Thoracic aorta (tissue), 2 donors: ENCODE measurements at places on chromosomes 2 and 18.

- no peak for DNase-seq
Observed at GRCh38 chr2:105712981-105713596, 31.6 kb upstream of the NCK2 start.

- DNase-seq: no peak
Observed at GRCh38 chr18:74081966-74082741, 65.5 kb downstream of the FBXO15 start.

- DNase-seq: no peak
Observed at GRCh38 chr2:28063492-28063962, 173.0 kb downstream of the BABAM2 start.

DNA sequence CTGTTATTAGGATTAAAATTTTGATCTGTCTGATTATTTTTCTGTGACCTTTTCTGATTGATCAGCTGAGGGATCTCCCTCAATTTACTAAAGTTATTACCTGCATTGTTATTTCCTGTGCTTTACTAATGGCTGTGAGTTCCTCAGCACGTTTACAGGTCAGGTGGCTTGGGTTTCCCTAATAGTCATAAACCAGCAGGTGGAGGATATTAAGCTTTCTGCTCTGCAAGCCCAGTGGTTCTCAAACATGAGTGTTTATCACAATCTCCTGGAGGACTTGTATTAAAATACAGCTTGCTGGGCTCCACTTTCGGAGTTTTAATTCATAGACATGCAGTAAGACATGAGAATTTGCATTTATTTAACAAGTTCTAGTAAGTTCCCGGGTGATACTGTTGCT lies 22.4 kb upstream of the UGP2 start:
- no peak for DNase-seq

- DNase-seq: no peak
Observed at GRCh38 chr2:189880832-189881492, 96.7 kb downstream of the PMS1 start.

DNA sequence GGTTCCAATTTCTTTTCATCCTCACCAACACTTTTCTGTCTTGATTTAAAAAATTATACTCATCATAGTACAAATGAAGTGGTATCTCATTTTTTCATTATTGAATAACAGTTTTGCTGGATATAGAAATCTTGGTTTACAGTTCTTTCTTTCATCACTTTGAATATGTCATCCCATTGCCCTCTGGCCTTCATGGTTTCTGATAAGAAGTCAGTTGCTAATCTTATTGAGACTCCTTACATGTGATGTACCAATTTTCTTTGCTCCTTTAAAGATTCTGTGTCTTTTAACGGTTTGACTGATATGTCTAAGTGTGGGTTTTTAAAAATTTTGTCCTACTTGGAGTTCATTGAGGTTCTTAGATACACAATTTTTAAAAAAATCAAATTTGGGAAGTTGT lies 35.0 kb downstream of the SLC3A1 start:
- no peak for DNase-seq

DNA sequence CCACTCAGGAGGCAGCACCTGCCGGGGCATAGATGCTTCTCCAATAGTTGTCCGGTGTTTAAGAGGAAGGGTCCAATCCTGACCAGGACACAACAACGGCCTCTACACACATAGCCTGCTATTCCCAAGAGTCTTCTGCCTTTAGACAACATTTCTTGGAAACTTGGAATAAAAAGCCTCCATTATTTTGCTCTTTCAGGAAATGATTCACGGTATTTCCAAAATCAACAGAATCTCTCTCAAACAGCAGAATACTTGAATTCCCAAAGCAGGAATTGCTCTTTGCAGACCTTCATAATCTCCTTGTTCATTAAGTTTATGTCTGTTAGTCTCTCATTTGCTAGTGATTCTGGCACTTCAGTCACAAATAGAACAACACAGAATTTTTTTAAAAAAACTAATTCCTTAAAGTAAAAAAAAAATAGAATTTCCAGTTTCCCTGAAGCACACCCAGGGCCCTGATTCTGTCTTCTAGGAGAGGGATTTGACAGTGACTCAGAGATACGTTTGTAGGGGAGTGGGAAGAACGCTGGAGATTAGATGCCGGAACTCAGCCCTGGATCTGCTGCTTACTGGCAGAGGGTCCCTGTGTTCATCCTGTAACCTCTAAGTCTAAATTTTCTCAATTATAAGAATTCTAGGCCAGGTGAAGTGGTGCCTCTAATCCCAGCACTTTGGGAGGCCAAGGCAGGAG lies 74.7 kb downstream of the NAB1 start:
- DNase-seq: no peak

DNA sequence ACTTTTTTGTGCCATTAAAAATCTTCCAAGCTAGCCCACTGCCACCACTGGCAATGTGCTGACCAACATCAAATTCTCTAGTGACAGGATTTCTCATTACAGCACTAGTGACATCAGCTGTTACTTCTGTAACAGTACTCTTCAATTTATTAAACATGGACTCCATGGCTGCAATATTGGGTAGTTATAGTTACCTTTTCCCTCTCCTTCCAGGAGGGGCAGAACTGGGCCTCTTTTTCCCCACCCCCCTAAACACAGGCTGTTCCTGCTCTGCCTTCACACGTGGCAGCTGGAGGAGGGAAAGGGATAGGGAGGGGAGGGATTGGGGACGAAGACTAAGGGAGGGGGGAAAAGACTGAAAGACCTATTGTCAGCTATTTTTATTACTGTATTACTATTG lies 38.1 kb downstream of the TRAK2 start:
- no peak for DNase-seq

DNA sequence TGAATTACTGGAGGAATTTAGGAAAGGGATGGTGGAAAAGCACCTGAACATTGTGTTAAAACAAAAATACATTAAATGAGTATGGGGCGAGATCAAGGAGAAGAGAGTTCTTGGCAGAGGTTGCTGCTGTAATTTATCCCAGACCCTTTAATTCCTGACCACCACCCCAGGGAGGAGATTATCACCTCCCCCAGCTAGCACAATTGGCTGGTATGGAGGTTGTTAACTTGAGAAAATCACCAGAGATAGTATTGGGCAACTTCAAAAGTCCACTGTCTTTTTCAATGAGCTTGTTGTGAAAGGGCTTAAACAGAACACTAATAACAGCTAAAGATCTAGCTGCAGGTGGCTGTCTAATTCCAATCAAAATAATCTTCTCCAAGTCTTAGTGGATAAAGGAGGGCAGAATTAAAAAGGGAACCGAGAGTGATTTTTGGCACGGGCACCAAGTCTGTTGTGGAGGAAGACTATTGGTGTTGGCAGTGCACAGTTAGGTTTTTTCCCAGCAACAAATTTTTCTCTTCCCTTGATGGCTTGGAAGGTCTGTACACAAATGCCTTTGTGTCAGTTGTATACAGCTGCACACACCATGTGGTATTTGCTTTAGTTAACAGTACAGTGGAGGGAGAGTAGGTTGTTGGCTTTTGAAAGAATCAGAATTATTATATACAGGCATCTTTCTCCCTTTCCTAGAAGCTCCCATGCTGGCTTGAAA lies 289.5 kb downstream of the SLC4A3 start:
- no peak for DNase-seq

DNA sequence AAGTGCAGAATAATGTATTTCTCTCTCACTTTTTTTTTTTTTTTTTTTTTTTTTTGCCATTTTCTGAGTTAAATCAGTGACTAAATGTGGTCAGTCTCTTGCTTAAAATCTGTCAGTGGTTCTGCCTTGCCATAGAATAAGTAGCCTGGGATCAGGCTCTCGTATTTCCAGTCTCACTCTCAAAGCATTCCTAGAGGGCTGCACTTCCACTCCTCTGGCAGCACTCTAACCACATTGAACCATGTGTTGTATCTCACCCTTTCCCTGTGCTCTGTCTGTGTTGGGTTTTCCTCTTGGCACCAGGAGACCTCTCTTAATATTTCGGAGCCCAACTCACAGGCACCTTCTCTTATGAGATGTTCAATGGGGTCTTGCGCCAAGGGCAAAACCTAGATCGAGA lies 304.4 kb downstream of the CTNNA2 start:
- DNase-seq: no peak

DNA sequence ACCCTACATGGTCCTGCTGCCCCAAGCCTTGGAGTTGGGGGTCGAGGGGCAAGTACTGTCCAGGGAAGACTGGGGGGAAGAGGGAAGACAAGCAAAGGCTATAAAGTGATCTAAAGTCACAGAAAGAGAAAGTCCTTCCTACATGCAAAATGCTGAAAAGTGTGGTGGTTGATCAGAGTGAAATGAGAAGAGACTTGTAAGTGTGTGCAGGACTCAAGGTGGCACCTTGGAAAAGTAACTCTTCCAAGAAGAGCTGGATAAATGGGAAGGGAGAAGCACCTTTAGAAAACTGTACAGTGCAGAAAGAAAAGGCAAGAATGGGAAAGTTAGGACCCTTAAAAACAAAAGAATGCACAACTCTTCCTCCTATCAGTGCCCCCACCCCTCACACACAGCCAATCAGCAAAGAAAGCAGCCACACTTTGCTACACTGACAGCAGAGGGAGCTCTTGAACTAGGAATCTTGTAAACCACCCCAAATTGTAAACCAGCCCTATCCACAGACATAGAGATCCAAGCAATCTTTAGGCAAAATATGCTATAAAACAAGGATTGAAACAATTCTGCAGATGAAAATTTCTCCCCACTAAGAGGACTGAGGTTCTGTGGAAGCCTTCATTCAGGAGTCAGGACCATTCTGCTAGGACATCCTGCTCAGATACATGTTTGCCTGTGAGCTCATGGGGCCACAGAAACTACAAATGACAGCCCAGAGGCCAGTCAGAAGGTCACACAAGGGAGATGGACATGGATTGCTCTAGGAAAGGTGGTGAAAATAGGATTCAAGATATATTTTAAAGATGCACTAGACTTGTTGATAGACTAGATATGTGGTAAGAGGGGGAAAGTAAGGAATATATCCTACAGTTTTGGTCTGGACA lies 146.4 kb downstream of the FTCDNL1 start:
- DNase-seq: no peak

DNA sequence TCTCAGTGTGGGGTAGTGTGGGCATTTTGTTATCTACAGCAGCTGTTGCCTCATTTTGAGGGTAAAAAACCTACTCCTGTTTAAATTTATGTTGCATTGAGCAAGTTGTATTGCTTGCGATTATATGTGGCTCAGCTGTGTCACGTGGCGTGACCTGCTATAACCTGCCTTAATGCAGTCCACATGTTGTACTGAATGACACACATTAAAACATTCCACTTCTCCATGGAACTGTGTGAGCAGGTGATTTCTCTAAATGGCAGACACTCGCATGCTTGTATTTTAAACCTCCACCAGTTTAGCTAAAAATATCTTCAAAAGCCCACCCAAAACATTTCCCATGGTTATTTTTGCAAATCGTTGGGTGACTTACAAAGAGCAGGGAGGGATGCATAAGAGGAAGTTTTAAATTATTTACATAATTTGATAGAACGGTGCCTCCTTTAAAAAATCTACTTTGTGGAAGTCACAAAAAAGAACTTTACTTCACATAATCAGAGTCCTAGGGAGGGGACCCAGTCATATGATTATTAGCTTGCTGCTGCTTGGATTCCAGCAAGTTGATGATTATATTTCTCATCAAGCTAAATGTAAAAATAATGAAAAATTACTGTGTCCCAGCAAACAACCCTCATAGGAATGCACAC lies 163.3 kb upstream of the ZEB2 start:
- DNase-seq: no peak

DNA sequence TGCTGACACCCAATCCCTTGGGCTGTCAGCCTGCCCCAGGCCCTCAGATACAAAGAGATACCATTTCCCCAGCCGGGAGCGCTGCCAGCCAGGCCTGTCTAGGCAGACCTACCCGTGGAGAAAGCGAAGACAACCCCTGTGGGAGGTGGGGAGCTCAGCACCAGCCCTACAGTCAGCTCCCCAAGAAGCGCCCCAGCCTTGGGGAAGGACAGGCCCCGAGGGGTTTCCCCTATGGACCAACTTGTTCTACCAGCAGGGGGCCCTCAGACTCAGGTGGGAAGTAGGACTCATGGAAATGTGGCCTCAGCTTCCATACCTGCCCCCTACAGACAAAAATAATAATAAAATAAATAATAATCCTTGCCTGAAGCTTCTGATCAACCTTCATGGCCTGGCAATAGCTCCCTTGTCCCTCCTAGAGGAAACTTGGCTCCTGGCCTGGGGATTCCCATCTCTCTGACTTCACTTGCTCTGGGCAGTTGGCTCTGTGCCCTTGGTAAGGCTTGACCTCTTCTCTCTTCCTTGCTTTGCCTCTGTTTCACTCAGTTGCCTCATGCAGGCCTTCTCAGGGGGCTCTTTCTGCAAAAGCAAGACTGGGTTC lies 7.0 kb downstream of the SLC35F6 start:
- DNase-seq: peak; percentile 63

GRCh38 chr18:3666526-3667254 lies 216.7 kb downstream of the TGIF1 start:
- DNase-seq: no peak

DNA sequence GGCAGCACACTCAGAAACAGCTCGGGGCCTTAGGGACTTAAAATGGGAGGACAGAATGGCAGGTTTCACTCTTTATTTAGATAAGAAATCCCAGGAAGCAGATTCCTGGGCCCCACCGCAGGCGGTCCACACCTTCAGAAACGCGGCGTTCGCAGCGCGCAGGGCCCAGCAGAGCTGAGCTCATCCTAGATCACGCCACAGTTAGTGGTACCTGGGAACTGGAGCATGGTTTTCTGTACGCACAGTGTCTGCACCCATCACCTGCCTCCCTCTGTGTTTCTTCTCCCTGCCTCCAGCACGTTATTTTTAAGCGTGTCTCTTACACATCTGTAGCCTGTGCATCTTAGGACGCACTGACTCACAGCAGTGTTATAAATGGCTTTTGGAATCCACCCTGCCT lies 242.1 kb downstream of the ALPK2 start:
- DNase-seq: no peak

DNA sequence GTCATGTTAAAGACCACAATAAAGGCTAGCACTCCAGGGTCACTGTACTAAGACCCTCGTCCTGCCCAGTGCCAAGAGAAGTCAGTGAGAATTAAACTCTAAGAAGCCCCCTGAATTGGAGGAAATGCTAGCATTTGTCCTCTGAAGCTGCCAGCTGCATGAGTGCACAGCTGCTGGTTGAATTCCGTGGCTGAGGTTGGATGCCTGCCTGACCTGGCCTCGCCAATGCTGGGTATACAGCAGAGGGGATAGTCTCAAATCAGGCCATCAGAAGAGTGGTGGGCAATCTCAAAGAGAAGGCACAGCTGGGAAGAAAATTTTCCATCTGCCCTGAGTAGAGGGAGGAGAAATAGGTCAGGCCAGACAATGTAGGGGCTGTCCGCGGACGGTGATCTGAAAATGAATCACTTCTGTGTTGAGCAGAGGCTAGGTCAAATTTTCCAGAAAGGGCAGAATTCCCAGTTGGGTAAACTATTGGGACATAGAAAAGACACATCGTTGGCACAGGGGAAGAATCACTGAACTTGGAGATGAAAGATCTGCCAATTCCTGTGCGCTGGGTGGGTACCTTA lies 110.5 kb upstream of the AGAP1 start:
- no peak for DNase-seq
